Smooth muscle cell of the brain vasculature (primary cell): ENCODE measurements at places on chromosomes 11 and 22.

GRCh38 chr22:19122752-19123492 is 710 bp upstream of the DGCR2 start:
- DNase-seq = no peak

- no peak for DNase-seq
Measured at GRCh38 chr11:65109231-65110198, 2.2 kb upstream of the TM7SF2 start.

DNA sequence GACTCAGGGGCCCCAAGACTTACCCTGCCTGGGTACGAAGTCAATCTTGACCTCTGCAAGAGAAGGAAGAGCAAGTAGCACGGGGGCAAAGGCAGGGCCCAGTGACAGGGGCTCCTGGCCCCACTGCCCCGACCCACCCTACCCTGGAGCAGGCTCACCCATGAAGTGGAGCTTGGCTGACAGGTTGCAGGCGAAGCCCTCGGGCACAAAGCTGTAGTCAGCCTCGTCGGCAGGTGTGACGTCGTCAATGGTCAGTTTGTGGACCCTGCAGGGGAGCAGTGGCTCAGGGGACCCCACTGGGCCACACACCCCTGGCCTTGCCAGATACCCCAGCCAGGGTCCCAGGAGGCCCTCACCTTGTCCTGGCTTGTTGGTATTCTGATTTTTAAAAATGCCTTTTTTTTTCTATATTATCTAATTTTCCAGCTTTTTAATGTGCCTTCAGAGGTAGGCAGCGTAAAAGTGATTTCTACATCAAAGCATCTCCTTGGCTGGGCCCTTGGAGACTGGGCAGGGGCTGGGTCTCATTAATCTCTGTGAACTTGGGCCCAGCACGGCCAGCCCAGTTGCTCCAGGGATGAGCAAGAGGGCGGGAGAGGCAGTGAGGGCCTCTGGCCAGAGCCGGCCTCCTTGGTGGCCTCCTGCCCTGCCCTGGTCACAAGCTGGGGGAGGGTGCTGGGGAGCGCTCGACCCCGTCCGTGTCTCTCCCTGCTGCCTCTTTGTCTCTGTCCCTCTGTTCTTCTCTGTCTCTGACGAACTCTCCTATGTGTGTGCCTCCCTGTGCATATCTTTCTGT is 11.3 kb downstream of the MYBPC3 start:
- DNase-seq = no peak

- no peak for DNase-seq
Measured at GRCh38 chr11:92277871-92278270, 53.3 kb downstream of the FAT3 start.

GRCh38 chr11:2107521-2107920 is 31.7 kb downstream of the IGF2 start:
- no peak for DNase-seq

DNA sequence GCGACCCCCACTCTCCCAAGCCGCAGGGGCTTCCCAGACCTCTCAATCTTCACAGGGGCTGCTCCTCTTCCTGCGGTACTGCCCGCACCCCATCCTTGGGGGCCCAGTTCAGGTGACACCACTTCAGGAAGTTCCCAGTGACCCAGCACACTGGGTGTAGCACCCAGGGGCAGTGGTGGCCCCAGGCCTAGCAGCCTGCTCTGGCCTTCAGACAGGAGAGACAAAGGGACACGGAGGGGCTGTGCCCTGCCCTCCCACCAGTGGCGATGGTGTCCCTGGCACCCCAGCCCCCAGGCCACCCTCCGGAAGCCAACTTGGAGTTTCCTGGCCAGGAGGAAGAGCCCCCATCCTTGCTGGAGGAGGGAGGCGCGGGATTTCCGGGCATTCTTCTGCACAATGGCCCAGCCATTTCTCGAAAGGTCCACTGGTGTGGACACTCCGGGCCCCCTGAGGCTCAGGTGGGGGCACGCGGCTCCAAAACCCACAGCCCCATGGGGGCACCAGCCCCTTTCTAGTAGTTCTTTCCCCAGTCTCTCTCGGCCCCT is 978 bp upstream of the CLDN5 start:
- DNase-seq = no peak

DNA sequence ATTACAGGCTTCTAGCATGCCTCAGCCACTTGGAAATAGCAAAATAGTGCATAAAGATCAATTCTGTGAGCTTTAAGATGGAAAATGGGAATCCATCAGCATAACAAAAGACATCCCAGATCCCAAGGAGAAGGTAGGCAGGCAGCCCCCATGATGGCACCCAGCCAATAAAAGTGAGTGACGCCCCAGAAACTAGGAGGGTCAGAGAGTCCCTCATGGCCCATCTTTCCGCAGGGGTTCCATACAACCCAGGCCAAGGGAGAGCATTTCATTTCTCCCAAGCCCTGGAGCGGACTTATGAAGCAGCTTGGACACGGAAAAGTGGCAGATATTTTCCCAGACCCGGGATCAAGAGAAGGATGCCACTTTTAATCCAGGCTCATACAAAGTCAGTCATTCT is 93.3 kb downstream of the ZC3H12C start:
- DNase-seq = no peak

DNA sequence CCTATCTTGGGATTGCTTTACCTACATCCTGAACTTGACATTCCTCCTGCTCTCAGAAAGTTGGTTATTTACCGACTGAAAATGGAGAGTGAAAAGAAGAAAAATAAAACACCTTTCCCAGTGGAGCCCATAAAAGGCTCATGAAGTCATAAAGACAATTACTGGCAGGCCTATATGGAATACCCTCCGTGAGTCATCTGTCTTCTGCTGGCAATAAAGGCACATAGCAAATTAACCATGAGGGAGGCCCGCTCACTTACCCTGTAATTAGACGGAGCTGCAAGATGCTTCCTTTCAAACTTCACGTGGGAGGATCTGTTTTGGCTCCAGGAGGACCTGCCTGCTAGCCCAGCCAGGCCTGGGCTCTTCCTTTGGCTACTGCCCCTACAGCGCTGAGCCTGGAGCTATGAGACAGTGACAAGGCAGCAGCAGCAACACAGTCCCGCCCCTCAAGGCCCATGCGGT is 540.4 kb downstream of the BUD13 start:
- no peak for DNase-seq

GRCh38 chr22:26464312-26464711 is 19.3 kb downstream of the HPS4 start:
- no peak for DNase-seq

DNA sequence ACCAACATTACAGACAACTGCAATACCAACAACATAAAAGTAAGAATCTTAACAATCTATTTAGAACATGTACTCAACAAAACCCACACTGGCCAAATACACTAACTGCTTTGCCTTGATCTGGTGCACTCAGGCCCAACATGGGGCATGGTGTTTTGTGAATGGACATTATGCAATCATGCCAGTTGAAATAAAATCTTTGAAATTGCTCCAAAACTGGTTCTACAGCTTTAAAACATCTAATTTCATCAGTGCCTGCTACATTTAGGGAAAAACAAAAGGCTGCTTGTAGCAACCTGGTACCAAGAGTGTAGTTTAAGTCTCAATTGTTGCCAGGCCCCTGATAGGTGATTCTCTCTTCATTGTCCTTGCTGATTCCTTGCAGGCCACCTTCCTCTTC is 3.3 kb upstream of the CTR9 start:
- DNase-seq = no peak

- DNase-seq = no peak
Measured at GRCh38 chr11:86079421-86079820, 10.5 kb upstream of the PICALM start.

DNA sequence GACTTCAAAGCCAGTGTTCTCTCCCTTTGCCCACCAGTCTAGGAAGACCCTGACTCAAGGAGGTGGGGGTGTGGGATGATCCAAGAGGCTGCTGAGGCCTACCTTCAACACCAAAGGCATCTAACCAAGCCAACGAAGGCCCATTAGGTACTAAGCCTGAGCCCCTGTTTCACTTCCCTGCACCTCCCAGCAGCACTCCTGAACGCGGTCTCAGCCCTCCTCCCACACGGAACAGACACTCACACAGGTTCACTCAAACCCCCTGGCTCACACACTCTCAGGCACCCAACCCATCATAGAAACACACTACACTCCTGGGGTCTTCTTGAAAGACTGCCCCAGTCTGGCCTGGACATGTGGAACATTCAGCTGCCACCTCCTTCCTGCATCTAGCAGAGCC is 40.7 kb downstream of the SLC22A12 start:
- no peak for DNase-seq
